Activated CD4-positive, alpha-beta T cell treated with anti-CD3 and anti-CD28 coated beads, Interleukin-2, amount 50 U/mL, for 1 hour (primary cell): ENCODE measurements at places on chromosomes 1 and 21.

DNA sequence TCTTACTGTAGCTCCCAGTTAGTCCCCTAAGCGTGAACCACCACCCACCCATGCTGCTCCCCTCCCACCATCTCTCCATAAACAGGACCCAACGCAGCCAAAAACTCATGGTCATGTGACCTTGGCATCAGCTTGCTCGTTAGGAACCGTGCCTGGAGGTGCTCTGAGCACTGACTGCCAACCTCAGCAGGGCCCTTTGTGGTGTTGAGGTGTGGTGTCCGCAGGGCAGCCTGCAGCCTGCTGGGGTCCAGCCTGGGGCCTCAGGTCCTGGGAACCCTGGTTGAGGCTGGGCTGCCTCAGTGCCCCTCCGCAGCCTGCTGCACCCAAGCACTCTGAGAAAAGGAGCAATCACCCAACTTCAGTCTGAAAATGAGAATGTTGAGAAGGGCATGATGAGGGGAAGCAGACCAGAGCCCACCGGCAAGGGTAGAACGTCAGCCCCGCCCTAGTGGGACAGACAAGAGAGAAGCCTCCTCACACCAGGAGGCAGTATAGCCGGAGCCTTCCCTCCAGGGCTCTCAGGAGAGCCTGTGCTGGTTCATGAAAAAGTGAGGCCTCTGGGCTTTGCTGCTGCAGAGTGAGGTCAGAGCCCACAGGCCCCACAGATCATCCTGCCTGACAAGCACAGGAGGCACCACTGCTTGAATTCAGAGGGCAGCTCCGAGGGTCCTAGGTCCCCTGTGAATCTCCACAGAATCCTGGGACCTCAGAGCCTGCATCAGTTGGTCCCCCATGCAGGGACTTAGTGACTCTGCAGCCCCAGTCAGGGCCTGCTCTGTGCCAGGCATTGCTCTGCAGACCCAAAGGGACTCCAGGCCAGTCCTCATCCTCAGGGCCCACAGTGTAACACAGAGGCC is 4.9 kb upstream of the COL6A2 start:
- no peak for DNase-seq

DNA sequence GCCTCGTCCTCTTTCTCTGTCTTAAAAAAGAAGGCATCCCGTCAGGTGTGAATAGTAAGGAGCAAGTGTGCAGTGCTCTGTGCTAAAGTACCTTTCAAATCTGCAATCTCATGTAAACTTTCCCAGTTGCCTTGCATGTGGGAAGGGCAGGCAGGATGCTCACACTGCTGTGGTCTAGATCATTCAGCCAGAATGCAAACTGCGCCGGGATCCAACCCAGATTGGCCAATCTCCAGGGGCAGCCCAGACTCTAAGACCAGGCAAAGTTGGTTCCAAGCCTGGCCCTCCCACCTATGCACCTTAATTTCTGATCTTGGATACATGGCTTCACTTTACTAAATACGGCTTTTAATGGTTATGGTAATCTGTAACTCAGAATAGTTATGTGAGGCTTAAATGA is 3.2 kb upstream of the MAP1LC3C start:
- no peak for DNase-seq

DNA sequence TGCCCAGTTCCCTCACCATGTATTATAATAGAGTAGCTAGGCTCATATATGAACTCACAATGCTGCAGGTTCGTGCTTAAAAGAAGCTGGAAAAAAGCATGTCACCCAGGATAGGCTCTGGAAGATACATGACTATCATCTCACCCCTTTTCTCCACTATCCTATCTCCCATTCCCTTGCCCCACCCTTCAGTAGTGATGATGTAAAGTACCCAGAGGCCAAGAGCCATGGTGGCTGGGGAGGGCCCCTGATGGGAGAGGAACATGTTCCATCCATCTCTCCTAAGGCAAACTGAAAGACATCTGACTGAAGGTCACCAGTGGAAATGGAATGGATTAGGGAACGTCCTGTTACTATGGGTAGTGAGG is 20.3 kb upstream of the RBBP5 start:
- no peak for DNase-seq

DNA sequence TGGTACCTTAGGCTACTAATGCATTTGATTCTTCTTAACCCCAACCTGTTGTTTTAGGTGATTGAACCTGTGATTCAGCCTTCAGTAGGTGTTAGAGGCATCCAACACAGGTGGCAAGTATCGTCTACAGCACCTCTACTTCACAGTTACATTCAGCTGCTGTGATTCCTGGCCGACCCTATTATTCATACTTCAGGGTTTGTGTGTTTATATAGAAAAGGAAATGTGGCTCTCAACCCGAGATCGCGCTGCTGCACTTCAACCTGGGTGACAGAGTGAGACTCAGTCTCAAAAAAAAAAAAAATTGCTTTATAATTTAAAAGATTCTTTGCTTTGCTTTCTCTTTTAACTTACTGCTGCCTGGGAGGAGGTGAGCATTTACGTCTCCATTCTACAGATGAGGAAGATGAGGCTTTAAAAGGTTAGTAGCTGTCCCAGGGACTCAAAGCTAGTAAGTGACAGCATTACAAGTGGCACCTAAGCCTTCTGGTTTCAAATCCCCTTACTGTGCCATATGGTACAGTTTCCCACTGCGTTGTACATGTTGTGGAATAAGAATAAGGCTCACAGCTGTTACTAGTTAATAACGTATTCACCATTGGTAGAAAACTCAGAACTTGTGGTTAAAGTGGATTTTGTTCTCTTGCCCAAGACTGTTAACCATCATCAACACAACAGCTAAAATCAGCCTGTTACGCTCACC is 9.9 kb upstream of the GPR25 start:
- DNase-seq: no peak

GRCh38 chr1:65176591-65176990 is 28.6 kb downstream of the AK4 start:
- no peak for DNase-seq

- peak; percentile 1 for DNase-seq
Observed at GRCh38 chr1:144101397-144102045, 129.7 kb upstream of the FAM72C start.

- no peak for DNase-seq
Observed at GRCh38 chr1:176790786-176791185, 327.8 kb downstream of the PAPPA2 start.

DNA sequence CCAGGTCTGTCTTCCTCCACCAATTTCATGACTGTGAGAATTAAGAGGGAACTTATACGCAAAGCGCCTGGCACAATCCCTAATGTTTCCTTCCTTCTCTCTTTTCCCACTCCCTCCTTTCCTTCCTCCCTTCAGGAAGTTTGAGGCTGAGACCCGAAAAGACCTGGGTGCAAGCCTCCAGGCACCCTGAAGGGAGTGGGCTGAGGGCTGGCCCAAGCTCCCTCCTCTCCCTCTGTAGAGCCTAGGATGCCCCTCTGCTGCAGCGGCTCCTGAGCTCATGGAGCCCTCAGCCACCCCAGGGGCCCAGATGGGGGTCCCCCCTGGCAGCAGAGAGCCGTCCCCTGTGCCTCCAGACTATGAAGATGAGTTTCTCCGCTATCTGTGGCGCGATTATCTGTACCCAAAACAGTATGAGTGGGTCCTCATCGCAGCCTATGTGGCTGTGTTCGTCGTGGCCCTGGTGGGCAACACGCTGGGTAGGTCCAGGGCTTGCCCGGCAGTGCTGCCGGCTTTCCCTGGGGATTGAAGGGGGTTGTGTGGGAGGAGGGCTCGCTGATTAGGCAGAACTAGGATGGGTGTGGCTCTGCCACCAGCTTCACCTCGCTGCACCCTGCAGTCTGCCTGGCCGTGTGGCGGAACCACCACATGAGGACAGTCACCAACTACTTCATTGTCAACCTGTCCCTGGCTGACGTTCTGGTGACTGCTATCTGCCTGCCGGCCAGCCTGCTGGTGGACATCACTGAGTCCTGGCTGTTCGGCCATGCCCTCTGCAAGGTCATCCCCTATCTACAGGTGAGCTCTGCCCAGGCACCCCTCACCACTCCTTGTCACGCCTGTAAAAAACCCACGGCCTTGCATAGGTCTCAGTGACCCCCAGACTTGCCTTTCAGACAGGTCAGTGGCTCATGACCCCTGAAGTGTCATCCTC is 1.7 kb downstream of the HCRTR1 start:
- no peak for DNase-seq

GRCh38 chr1:49026230-49026811 is 249.6 kb upstream of the BEND5 start:
- no peak for DNase-seq

DNA sequence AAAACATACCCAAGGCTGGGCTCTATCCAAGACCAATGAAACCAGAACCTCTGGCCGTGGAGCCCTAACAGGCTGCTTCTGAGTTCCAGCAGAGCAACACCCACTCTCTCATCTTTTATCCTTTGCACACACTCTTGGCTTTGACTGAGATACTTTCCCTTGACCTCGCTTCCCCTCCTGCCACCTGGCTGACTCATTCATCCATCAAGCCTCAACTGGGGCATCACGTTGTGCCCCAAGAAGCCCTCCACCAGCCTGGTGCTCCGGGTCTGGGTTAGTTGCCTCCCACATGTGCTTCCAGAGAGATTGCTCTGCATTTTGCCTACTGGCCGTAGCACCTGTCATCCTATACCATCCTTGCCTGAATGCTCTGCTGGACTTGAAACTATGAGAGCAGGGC is 34.5 kb upstream of the SERBP1 start:
- no peak for DNase-seq

- no peak for DNase-seq
Observed at GRCh38 chr21:38958940-38959691, 153.4 kb downstream of the ETS2 start.

DNA sequence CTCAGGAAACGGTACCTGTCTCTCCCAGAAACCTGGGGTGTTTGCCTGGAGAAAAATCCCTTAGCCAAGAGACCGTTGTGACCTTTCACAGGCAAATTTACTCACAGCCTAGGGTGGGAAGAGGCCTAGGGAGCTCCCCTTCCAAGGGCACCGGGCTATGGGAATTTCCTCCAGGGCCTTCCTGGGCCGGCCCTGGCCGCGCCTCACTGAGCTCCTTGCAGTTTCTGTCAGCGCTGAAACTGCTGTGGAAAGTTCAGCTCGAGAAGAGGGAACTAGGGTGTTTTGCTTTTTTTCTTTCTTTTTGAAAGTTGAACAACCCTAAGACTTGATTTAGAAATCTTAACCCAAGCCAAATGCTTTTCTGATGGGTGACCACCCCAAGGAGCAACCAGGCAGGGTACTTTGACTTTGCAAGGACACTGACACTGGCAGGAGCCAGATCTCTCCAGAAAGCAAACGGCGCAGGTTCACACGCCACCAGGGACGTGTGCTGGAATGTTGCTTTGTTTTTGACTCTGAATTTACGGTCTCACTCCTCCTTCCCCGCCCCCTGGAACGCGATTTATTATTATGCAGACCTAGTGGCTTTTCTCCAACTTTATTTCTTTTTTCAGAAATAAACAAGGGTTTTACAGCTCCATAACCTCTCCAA is 229.6 kb upstream of the JUN start:
- DNase-seq: no peak

GRCh38 chr1:53586765-53587164 is 127.6 kb downstream of the DMRTB1 start:
- no peak for DNase-seq

DNA sequence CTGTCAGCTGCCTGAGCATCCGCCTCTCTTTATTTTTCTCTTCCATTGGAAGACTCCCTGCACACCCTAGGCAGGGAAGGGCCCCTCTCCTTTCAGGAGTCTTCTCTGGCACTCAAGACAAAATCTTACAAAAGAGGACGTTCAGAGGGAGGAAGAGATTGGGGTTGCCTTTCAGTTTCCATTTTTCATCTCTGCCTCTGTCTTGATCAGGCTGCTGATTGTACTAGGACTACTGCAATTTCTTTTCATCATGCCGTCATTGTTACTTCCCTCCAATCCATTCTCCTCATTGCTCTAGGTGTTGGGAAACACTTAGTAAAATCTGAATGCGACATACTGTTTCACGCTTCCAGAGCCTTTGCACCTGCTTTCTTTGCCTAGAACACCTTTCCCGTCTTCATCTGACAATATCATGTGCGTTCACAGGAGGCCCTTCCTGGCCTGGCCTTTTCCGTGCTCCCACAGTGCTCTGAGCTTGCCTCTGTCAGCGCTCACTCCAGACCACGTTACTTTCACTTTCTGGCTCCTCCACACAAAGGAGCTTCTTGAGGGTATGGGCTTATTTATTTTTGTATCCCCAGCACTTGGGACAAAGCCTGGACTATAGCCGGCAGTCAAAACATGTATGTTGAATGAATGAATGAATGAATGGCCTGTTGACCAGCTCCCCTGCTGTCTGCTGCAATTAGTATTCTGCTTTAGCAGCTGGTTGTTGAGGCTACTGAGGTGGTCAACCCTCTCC is 10.9 kb downstream of the LRRC71 start:
- DNase-seq: no peak

DNA sequence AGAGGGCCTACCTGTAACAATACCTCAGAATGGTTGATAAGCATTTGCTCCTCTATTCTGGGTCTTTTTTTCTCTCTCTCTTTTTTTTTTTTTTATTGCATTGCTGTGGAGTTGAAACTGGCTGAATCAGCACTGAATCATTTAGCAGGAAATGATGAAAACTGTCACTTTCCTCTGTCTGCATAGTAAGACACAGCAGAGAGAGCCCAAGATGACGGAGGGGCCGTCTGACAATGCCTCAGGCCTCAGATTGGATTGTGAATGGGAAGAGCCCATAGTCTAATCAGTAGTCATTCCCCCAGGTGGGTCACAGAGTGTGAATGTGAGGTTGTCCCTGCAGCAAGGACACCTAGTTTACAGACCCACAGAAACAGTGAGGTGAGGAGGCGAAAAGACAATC is 193.2 kb upstream of the PLXNA2 start:
- DNase-seq: no peak

DNA sequence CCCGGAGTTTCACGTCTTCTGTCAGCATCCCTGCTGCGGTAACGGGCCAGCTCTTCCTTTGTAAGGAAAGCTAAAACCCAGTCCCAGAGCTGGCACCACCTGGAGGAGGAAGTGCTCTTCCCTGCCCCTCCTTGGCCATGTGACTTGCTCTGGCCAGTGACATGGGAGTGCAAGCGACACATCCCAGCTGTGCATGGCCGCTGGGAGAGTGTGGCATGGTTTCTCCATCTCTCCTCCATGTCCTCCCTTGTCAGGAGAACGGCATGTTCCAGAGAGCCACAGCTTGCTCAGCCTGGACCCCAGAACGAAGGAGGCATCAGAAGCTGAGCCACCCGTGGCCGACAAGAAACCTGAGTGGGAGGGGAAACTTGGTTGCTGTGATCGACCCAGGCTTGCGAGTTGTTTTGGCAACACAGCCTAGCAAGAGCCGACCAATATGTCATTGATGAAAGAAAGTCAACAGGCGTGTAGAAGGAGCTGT is 2.7 kb upstream of the PRXL2B start:
- DNase-seq: peak; percentile 58

GRCh38 chr1:203645996-203646395 is 19.4 kb downstream of the ATP2B4 start:
- DNase-seq: no peak

- DNase-seq: no peak
Observed at GRCh38 chr1:31327381-31327780, 30.5 kb downstream of the ZCCHC17 start.
